T-helper 2 cell (primary cell): ENCODE measurements at places on chromosomes 11 and 22.

GRCh38 chr22:38296372-38296771, 20.9 kb downstream of the CSNK1E start:
- DNase-seq: no peak

DNA sequence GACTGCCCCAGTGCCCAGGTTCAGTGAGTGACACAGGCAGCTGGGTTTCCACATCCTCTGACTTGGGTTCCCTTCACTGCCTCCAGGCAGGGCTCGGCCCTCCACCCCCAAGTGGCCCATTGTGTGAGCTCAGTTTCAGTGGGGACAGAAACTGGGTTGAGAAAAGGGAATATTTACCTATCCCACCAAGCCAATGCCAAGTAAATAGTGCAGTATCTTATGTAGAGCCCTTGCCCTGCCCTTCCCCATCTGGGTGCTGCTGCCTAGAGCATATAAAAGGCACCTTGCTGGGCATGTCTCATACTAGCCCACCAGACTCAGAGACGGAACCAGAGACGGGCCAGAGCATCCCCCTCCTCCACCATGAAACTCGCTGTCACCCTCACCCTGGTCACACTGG, at the start of gene SCGB1A1:
SCGB1A1 (plus strand) TSS at position 301 of the 400 bp plus-strand sequence; CDS start at position 364, 63 bp downstream.
- DNase-seq: no peak

DNA sequence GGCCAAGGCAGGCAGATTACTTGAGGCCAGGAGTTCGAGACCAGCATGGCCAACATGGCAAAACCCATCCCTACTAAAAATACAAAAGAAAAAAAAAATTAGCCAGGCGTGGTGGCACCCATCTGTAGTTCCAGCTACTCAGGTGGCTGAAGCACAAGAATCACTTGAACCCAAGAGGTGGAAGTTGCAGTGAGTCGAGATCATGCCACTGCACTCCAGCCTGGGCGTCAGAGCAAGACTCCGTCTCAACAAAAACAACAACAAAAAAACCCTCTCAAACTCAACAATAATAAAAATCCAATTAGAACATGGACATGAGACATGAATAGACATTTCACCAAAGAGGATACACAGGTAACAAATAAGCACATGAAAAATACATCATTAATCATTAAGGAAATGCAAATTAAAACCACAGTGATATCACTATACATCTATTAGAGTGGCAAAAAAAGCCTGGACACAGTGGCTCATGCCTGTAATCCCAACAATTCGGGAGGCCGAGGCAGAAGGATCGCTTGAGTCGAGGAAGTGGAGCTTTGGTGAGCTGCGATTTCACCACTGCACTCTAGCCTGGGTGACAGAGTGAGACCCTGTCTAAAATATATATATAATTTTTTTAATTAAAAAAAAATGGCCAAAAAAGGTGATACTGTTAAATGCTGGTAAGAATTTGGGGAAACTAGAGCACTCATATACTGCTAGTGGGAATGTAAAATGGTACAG, 12.7 kb upstream of the SEPTIN5 start:
- no peak for DNase-seq

DNA sequence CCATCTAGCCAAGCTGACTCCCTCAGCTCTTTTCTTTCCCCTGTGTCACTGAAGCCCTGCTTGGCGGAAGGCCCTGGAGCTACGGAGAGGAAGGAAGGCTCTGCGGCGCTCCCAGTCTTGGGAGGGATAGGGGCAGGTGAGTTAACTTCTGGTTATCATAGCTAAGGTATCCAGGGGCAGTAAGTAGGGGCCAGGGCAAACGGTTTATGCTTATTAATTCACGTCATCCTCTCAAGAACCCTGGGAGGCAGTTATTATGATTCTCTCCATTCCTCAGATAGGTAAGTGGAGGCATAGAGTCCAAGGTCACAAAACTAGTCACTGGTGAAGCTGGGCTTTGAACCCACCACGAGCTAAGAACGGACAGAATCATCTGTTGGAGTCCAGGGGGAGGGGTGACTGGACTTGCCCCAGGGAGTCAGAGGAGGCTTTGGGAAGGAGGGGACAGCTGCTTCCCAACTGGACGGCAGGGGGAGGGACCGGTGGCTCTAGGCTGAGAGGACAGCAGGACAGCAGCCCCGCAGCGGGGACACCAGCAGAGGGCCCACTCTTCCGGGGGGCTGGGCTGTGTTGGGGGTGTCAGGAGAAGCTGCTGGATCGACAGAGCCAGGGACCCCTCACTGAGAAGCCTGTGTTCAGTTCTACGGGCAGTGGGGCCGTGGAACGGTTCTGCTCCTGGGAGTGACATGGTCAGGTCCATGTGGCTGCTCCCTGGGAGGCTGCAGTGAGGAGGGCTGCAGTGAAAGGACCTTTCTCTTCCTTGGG, 3.5 kb downstream of the BAIAP2L2 start:
- no peak for DNase-seq

DNA sequence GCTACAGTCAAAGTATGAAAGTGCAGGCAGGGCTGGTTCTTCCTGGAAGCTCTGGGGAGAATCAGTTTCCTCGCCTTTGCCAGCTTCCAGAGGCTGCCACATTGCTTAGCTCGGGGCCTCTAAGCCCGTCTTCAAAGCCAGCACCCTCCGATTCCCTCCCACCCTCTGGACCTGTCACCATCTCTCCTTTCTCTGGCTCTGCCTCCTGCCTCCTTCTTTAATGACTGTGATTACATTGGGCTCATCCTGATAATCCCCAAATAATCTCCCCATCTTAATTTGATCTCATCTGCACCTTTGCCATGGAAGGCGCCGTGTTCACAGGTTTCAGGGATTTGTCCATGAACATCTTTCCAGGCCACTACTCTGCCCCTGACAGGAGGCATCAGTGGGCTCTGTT, 42.5 kb downstream of the MCM5 start:
- DNase-seq: no peak

DNA sequence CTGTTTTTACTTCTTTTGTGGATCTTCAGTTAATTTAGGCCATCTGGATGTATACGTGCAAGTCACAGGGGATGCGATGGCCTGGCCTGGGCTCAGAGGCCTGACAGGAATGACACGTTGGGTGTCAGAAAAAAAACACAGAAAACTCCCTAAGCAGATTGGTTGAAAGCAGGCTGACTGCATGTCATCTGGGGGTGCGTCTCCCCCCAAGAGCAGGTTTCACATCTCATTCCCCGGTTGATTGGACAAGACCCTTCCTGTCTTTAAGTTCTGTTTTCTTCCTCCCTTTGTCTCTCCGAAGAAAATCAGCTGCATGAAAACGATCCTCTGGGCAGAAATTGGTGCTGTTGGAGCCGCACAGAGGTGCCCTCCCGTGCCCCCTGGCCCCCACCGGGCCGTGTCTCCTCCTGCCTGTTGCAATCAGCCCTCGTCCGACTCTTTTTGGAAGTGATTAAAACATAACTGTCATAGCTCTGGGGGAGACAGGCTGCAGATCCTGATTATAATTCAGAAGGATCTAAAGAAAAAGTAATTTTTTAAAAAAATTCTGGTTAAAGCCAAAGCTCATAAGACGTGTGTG, 71.8 kb upstream of the PARVG start:
- DNase-seq: no peak

DNA sequence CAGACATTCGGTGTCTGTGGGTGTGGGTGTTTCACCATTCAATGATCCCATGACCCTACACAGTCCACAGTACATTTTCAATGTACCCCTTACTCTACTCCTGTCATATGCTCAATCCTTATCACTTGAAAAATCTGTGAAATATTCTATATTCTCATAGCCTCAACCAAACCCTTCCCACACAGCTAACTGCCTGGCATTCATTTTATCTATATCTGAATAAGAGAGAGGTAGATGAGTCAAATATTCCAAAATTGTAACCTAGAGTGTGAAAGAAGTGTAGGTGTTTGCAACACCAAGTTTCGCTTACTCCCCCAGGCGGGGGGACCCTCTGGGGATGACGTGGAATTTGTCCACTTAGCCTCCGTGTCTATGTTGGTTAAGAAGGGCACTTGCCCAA, 354.8 kb downstream of the ETS1 start:
- DNase-seq: peak; percentile 56

DNA sequence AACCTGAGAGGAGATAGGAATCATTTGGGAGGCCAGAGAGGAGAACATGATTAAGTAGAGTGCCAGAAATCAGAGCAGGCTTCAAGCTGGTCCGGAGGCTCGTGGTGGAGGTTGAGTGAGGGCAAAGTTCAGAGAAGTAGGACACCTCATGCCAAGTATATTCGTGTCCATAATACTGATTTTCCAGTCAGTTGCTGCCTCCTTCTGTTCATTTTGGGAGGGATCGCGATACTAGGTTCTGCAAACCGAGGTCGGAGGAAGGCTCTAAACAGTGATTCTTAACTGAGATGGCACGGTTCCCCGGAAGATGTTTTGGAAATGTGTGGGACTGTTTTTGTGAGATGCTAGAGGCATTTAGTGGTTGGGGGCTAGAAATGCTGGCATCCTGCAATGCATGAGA, 13.6 kb upstream of the CD3E start:
- peak; percentile 35 for DNase-seq

DNA sequence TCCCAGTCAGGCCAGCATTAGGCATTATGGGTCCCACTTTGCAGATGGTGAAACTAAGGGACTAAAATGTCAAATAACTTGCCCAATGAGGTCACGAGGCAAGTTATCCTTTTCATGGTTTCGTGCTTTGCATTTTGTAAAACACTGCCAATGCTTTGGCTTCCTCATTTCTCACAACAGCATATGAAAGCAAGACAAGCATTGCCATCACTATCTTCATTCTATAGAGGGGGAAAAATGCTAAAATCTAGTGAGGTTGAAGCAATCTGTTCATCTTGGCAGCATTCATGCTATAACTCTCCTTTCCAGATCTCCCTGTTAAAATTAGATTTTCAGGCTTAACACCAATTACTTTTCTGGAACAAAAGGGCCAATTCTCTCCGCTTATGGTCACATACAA, 14.8 kb downstream of the FAM181B start:
- no peak for DNase-seq

DNA sequence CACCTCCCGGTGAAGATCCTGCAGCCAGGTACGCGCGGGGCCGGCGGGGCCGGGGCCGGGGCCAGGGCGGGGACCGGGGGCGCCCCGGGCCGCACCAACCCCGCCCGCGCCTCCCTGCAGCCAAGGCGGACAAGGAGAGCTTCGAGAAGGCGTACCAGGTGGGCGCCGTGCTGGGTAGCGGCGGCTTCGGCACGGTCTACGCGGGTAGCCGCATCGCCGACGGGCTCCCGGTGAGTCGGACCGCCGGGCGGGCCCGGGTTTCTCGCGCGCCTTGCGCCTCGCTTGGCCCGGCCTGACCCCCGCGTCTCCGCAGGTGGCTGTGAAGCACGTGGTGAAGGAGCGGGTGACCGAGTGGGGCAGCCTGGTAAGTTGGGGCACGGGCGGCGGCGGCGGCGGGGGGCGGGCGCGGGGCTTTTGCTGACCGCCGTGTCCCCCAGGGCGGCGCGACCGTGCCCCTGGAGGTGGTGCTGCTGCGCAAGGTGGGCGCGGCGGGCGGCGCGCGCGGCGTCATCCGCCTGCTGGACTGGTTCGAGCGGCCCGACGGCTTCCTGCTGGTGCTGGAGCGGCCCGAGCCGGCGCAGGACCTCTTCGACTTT, 531 bp downstream of the PIM3 start:
- DNase-seq: peak; percentile 8

DNA sequence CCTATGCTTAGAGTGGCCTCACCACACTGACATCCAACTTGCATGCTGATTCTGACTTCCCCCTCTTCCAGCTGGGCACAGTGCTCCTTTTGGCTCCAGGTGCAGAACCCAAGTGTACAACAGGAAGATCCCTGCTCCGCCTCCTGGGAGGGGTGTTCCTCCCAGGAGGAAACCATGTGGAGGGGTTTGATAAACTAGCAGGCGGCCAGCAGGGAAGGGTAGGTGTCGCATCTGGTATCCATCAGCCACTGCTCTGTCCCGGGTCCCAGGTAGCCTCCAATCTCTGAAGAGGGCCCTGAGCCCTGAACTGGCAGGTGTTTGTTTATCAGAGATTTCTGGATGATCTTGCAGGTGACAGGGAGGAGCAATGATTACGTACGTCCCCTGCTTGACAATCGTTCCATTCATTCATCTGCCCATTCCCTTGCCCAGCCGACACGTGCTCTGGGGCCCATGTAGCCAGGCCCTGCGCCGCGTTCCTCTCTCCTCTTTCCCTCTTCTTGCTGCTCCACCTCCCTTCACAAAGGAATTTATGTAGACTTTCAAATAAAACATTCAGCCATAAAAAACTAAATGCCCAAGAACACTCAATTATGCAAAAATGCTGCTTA, 41.2 kb upstream of the MICAL2 start:
- DNase-seq: no peak

DNA sequence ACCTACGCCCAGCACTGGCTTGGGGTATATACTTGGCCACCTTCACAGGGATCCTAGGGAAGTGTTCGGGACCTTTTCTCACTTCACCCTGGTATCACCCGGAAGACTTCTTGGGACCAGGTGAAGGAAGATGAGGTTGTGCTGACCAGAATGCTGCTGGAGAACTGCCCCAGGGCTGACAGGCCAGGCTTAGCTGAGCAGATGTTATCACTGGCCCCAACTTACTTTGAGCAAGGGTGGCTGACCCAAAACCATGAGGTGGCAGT, 4.5 kb downstream of the FTH1 start:
- no peak for DNase-seq

- DNase-seq: no peak
These were observed 5.0 kb upstream of the LIMK2 start for GRCh38 chr22:31206896-31207687.

DNA sequence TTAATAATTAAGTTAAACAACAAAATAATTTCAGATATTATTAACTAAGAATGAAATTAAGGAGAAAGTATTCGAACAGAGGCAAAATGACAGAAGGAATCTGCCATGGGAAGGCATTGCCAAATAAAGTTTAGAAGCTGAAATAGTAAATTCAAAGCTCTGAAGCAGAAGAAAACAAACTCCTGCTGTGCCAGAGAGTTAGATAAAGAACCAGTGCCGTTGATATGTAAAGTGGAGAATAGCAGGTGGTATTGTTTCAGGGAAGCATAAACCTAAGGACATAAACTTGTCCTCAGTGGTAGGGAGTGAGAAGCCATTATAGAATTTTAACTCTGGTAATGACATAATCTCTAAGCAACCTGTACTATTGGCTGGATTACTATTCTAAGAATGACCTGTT, 2.7 kb upstream of the HBG2 start:
- DNase-seq: no peak

DNA sequence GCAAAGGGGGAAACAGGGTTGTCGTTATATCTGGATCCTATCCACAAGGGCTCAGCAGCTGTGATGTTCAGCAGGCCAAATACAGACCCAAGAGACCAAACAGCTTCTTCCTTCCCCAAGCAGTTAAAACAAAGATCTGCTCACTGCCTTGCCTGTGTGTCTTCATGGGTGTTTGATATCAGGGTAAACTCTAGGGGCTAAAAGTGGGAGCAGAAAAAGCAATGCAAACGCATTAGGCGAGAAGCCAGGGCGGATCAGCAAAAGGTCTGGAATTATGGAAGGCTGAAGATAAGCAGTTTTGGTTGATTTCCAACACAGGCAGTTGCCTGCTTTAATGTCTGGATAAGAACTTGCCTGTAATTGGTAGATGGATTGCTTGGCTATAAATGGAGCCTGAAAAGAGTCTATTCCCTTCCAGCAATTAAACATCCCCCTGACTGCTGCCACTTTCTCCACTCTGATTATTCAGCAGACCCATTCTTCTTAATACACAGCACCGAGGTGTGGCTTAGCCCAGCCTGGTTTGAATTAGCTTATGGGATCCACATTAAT, 126.3 kb downstream of the COMMD9 start:
- no peak for DNase-seq

- no peak for DNase-seq
These were observed 2.4 kb downstream of the DRD4 start for GRCh38 chr11:639332-639955.
